ENCODE measurements at places on chromosomes 1 and 21. TPM values are rescaled to one million over a fixed set of nuclear protein-coding genes. Genes with fewer than 3 reads are reported as not detected.
A peak's percentile ranks its signal among the peaks of the same experiment; 100 is the strongest.

MCOLN2 gene
- total RNA-seq: 1.8 TPM

DNA sequence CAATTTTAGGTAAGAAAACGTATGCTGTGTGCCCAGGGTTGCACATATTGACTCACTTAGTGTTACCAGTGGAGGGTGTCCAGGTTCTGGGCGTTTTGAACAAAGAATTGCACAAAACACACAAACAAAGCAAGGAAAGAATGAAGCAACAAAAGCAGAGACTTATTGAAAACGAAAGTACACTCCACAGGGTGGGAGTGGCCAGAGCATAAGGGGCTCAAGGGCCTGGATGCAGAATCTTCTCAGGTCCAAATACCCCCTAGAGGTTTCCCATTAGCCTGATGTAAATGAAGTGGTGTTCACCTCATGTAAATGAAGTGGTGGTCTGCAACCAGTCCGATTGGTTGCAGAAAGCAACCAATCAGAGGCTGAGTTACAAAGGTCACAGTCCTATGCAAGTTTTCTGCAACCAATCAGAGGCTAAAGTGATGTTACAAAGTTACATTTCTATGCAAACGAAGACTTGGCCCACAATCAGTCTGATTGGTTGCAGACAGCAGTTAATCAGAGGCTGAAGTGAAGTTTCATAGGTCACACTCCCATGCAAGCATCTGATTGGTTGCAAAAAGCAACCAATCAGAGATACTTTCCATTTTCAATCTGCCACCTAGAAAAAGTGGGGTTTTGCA, 228.3 kb downstream of the ST6GALNAC3 start:
- H3K36me3 ChIP-seq: no peaks in the 10 kb centered on the region
- no peak overlapping the region for H3K27ac ChIP-seq
- no peaks in the 10 kb centered on the region for H3K4me1 ChIP-seq
- no peak overlapping the region for H3K4me3 ChIP-seq

GRCh38 chr21:34545079-34545884, 33.3 kb upstream of the KCNE1 start:
- peak overlapping the region; percentile 62 for H3K27ac ChIP-seq
- H3K36me3 ChIP-seq: no peaks in the 10 kb centered on the region
- no peaks in the 10 kb centered on the region for H3K27me3 ChIP-seq
- H3K4me1 ChIP-seq: peaks cover 20% of the 10 kb centered on the region
- no peak for DNase-seq

GRCh38 chr1:36448530-36449056, 1.7 kb downstream of the OSCP1 start:
- H3K36me3 ChIP-seq: no peaks in the 10 kb centered on the region
- H3K4me1 ChIP-seq: peaks cover 9% of the 10 kb centered on the region
- H3K4me3 ChIP-seq: no peak overlapping the region
- no peak for DNase-seq
- H3K27me3 ChIP-seq: no peaks in the 10 kb centered on the region

CRYBG2 gene
- not detected for total RNA-seq

DNA sequence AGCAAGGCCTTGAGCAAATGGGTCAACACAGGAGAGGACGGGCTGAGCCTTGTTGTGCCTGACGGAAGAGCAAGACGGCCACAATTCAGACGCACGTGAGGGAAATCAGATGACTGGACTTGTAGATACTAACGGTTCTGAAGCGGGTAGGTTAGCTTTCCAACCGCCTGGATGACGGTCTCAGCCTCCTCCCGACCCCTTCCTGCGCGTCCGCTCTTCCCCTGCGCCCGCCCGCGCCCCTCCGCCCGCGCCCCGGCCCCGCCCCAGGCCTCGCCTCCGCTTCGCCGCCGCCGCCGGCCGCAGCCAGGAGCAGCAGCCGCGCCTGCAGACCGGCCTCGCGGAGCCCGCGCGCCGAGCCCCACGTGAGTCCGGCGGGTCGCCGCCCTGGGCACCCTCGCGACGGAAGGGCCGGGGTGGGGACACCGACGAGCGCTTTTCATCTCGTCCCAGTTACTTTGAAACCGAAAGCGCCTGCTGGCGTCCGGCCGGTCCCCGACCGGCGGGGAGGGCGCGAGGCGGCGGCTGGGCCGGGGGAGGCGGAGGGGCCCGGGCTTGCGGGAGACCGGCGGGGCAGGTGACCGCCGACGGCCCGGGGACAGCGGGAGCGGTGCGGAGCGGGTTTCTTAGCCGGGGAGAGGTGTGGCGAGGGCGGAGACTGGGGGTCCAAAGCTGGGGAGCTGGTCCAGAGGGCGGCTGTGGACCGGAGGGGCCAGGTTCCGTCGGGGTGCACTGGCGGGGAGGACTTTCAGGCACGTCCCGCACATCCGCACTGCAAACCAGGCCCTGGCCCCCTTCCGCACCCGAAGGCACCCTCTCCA, at the start of gene TRAF5:
Gene TRAF5, plus strand, starts transcription at position 306 of the 818 bp plus-strand sequence. CDS start 26,407 bp downstream, outside the sequence.
- no peak for DNase-seq
- H3K4me1 ChIP-seq: peaks cover 51% of the 10 kb centered on the region
- H3K4me3 ChIP-seq: peak within 1 kb of the TSS; percentile 91
- H3K27me3 ChIP-seq: no peaks in the 10 kb centered on the region

- peaks cover 4% of the 10 kb centered on the region for H3K4me1 ChIP-seq
- H3K36me3 ChIP-seq: no peaks in the 10 kb centered on the region
- H3K27me3 ChIP-seq: no peaks in the 10 kb centered on the region
These were observed 97.7 kb downstream of the NEK7 start for GRCh38 chr1:198254521-198254920.

MDM4 gene
- total RNA-seq: 126 TPM

DNA sequence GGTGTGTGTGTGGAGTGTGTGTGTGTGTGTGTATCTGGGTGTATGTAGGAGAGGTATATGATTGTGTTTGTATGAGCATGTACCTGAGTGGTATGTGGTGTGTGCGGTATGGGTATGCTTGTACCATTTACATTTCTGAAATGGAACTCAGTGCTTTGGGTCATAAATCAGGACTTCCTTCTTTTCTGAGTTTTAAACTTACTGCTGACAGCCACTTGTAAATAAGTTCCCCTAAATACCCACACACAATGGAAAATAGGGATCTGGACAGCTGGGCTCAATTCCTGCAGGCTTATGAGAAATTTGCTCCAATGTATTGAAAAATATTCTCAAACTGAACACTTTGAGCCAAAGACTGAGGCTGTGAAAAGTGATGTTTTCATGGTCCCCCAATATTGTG, 293.6 kb downstream of the HLX start:
- H3K27me3 ChIP-seq: no peaks in the 10 kb centered on the region
- no peak overlapping the region for H3K27ac ChIP-seq
- no peaks in the 10 kb centered on the region for H3K4me1 ChIP-seq
- no peak for DNase-seq

GJA9 gene
- total RNA-seq: not detected

DNA sequence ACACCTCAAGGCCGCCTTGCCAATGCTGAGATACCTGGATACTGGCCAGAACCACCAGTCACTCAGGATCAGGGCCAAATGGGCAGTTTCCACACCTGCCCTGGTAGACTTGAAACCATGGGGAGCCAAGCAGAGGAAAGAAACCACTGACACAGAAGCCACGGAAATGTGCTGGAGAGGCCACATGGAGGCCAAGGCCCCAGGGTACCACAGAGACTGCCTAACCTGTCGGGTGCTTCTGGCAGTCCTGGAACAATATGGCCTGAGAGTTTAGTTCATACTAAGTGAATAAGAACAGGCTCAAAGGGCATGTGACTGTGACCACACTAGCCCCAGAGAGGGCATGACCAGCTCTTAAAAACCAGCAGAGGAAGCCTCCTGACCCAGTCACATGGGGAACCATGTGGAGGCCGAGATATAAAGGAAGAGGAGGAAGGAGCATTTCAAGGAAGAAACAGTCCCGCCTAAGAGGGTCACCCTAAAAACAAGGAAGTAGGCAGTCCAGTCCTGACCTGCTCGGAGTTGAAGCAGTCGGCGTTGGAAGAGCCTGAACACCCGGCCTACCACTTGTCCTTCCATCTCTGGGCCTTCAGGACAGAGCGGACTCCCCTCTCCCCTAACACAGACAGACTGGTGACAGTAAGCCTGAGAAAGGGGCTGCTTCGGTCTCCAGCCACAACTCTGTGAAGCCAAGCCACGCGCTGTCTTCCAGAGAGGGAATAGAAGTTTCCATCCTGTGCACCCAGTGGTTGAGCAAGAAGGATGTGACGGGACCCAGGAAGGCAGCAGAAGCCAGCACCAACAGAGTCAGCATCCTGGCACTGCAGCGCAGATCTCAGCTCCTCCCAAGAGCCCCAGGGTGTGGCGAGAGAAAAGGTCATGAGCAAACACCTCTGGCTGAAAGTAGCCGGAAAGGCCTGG, at the start of gene DENND2D:
Gene DENND2D, minus strand, starts transcription at position 766 of the 921 bp plus-strand sequence. Its CDS starts 187 bp downstream, at position 579.
- DNase-seq: no peak
- no peaks in the 10 kb centered on the region for H3K36me3 ChIP-seq
- H3K4me3 ChIP-seq: peak within 1 kb of the TSS; percentile 60
- H3K4me1 ChIP-seq: no peaks in the 10 kb centered on the region
- no peaks in the 10 kb centered on the region for H3K27me3 ChIP-seq

GRCh38 chr21:25757531-25757930, 22.8 kb downstream of the GABPA start:
- no peak overlapping the region for H3K4me3 ChIP-seq
- H3K27me3 ChIP-seq: no peaks in the 10 kb centered on the region
- no peak for DNase-seq
- H3K36me3 ChIP-seq: peaks cover 24% of the 10 kb centered on the region
- H3K27ac ChIP-seq: no peak overlapping the region

Measured in thoracic aorta (tissue), 2 donors.